ENCODE measurements at places on chromosomes 7 and 10.
A peak's percentile ranks its signal among the peaks of the same experiment; 100 is the strongest.

GRCh38 chr7:51249187-51249945, 67.2 kb downstream of the COBL start:
- no peak for DNase-seq

DNA sequence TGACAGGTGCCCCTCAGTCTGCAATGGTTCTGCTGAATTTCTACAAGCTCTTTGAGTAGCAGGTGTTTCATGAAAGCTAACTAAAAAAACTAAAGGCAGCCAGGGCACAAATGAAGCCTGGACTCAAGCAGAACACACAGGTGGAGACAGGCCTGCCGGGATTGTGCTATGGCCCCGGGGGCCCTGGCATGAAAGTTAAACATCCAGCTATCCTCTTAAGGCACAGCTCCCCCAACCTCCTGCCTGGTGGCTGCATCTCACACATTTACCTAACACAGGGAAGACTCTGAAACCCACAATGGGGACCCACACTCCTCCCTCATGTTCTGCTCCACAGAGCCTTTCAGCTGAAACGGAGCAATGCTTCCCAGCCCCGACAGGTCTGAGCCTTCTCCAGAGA, 76.3 kb upstream of the CAMK2B start:
- peak; percentile 35 for DNase-seq

DNA sequence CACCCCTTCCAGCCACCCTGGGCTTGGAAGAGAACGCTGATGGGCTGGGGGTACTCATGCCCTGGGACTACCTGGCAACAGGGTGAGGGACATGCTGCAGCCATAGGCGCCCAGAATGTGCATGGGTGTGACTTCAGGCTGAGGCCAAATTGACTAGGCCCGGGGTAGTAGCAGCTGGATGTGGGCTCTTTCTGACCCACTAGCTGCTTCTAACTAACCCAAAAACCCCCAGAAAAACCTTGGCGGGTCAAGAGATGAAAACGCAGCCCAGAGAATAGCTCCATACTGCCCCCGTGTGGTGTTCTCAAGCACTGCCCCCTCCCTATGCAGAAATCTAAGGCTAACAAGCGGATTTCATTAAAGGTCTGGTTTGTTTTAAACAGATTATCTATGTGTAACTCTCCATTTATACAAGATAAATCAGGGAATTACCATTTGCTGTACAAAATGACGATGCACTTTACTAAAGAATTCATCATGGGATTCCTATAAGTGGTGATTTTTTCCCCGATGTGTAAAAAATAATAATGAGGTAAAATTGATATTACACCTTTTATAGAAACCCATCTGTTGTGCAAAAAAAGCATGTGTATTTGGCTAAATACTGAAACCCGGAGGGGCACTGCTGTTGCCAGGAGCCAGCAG, 4.2 kb downstream of the SMARCD3 start:
- no peak for DNase-seq

DNA sequence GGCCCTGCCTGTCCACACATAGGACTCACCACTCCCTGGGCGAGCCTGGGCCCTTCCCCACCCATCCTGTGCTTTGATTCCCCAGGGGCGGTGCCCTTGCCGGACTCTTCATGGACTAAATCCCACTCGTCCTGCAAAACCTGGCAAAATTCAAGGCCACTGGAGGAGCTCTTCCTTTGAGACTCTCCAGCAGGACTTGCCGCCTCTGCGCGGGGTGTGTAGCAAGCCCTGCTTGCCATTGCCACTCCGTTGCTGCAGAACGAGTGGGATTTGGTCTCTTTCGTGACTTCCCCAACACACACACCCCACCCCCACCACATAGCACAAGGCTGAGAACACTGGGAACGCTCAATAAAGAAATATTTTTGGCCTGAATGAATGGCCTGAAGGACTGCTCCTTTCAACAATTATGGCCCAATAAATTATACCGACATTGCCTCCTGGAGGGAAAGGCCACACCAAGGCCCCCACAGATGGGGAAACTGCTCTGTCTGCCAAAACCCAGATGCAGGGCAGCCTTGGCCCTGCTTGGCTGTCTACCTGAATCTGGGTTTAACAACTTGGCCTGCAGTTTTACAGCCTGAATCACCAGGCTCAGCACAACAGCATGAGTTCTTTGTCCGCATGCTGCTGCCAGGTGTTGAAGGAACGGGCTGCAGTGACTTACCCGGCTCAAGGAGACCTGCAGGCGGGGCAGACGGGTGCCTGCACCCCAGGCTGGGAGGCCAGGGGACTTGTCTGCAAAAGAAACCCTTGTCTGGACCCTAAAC, 72.8 kb upstream of the KAT6B start:
- DNase-seq, result no peak

DNA sequence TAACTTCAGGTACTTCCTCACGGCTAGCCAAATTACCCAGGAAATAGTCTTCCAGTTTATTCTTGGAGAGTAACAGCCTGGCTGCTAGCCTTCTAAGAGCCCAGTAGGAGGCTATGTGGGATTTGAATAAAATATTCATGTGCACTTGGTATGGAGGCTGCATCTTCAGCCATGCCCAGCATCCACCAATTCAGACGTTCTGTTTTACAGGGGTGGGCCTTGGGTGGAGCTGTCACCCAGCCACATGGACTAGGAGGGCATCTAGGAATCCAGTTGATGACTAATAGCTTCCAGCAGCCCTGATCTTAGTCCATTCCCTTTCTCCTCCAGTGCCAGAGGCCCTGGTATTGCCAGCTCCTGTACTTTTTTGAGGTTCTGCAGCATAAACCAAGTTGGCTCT, 66.3 kb upstream of the ZRANB1 start:
- DNase-seq, result peak; percentile 38

DNA sequence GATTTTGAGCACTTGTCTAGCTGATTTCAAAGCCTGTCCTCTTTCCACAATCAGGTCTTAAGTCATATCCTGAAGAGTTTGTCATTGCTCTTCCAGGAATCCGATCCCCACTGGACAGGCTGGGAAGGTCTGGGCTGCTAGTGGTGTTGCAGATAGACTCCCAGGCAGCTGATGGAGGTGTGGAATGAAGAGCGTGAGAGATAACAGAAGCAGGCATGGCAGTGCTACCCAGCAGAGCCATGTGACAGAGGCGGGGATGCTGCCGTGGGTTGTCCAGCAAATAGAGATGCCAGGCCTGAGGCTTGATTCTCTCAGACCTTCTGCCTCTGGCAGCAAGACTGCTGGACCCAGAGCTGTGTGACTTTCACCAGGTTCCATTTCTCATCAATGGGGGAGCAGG, 116.5 kb upstream of the EEPD1 start:
- DNase-seq, result no peak

Data from cardiac septum (tissue), 1 donor.